ENCODE measurements at places on chromosomes 4 and X.

DNA sequence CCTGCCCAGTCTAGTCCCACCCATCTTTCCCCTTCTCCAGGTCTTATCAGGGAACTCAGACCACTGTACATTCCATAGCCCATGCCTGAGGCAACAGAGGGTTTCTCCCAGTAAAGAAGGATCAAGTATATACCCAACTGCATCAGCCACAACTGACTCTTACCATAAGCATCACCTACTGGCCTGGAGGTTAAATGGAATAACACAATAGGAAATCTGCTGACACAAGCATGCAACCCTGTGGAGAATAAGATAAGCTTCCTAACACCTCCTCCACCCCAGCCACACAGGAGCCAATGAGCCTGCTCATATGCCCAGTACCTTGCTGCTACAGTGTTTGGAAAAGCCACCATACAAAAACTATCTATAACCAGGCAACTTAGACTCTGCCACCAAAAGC is 34.6 kb upstream of the PLK4 start:
- no peak for ATAC-seq

GRCh38 chrX:78658414-78658813 is 714 bp downstream of the RTL3 start:
- ATAC-seq, result no peak

DNA sequence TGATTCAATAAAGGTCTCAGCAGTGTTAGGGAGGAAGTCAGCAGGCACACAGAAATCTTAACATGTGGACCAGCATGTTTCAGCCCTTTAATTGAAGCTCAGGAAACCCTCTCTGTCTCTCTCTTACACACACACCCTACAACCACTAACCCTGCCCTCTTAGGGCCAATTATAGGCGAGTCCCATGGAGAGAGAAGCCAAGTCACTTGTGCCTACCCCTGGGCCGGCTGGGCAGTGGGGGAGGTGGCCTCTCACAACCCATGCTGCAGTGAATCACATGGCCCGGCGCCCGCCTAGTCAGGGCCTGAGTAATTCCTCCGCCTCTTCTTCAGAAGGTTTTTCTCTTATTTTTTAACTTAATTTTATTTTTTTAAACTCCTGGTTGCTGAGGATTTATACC is 3.7 kb downstream of the FGD1 start:
- ATAC-seq, result no peak

- no peak for ATAC-seq
These were observed 48.1 kb downstream of the NPY5R start for GRCh38 chr4:163391756-163392155.

- peak; percentile 65 for ATAC-seq
These were observed 64.5 kb downstream of the GPRIN3 start for GRCh38 chr4:89242864-89243732.

DNA sequence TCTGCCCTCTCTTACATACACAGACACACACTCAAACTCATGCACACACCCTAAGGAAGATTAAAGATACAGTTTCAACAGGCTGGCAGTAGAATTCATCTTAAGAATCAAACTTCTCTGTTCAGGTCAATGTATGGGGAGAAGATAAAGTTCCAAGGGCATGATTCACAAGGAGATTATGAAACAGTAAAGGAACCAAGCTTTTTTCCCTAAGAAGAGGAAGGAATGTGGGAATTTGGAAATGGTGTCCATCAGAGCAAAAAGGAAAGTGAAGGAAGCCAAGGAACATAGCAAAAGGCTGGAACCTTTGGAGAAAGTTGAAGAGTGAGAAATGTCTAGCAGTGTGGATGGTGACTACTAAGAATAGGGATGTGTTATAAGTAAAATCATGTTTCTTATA is 191.0 kb upstream of the NPY2R start:
- no peak for ATAC-seq

DNA sequence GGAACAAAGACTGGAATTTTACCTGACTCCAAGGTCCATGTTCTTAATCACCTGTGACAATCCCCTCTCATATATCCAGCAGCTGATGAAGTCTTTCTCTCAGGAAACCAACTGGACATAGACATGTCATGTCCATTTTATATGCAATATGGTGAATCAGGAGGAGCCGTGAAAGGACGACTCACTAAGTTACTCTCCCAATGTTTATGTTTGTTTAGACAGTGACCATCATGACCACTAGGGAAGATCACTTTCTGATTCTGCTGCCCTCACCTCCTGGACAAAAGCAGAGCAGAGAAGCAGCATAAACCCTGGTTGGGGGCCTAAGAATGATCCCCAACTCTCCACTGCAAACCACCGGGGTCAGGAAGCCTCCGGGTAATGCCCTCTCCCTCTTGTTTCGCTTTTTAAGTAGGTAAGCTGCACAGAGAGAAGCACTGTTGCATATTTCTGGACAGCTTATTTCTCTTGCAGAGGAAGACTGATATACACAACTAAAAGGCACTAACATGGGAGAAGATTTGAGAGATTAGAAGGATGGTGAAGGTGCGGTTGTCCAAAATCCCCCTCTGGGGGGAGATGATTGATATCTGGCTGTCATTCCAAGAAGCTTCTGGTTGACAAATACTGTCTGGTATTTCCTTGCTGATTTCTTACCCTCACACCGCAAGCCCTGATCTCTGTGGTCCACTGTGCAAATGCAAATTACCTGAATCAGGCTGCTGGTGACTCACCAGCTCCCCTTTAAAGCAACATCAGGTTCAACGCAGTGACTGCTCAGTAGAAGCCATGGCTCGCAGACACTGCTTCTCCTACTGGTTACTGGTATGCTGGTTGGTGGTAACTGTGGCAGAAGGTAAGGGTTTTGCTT is at the start of gene ODAPH:
TSS of gene ODAPH (plus strand) at position 773 of the 871 bp plus-strand sequence. CDS start at position 790, 17 bp downstream.
- peak; percentile 100 for ATAC-seq

All from motor neuron (in vitro differentiated cells).